ENCODE measurements at places on chromosomes 6 and 20. TPM values are rescaled to one million over a fixed set of nuclear protein-coding genes. Genes with fewer than 3 reads are reported as not detected.

DNA sequence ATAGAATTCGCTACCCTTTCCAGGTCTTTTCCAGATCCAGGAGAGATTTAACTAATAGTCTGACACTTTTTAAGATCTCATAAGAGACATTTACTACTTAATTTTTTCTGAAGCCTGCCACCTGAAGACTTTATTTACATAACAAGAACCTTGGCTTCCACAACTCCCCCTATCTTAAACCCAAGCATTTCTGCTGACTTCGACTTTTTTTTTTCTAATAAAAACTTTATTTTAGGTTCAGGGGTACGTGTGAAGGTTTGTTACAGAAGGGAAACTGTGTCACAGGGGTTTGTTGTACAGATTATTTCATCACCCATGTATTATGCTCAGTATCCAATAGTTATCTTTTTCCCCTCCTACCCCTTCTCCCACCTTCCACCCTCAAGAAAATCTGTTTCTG is 64.9 kb upstream of the OR14J1 start:
- H3K4me3 ChIP-seq = no peak overlapping the region
- no peak for DNase-seq

The MYMX gene
- total RNA-seq = not detected

GRCh38 chr6:129981598-129981997 is 36.8 kb upstream of the L3MBTL3 start:
- no peak overlapping the region for H3K4me3 ChIP-seq
- H3K27ac ChIP-seq = no peak overlapping the region
- peaks cover 7% of the 10 kb centered on the region for H3K27me3 ChIP-seq
- no peak for DNase-seq

GRCh38 chr6:125279961-125280360 is 21.8 kb downstream of the HDDC2 start:
- H3K36me3 ChIP-seq = peaks cover 53% of the 10 kb centered on the region
- H3K27me3 ChIP-seq = no peaks in the 10 kb centered on the region
- no peak overlapping the region for H3K27ac ChIP-seq
- no peak overlapping the region for H3K4me3 ChIP-seq

The TRIM31 gene
- not detected for total RNA-seq

GRCh38 chr6:39266782-39267355 is 37.6 kb upstream of the KCNK5 start:
- H3K27me3 ChIP-seq = peaks cover 1% of the 10 kb centered on the region
- no peak overlapping the region for H3K4me3 ChIP-seq
- H3K36me3 ChIP-seq = no peaks in the 10 kb centered on the region

DNA sequence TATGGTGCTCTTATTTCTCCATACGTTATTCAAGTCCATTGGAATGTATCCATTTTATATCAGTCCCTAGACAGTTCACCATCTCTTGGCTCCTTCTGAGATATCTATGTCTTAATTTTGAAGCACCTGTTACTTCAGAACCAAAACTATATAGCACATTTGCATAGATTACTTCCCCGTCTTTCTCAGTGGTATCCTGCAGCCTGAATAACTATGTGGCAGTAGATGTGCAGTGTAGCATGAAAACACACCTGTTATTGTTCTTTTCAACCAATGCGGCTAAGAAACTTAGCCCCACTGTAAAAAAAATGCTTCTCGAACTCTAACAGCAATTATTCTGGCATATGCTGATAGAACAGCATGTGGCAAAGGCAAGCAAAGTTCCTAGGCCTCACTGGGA is 1184.4 kb upstream of the ADGRB3 start:
- H3K36me3 ChIP-seq = no peaks in the 10 kb centered on the region
- no peaks in the 10 kb centered on the region for H3K4me1 ChIP-seq
- no peak overlapping the region for H3K4me3 ChIP-seq
- no peaks in the 10 kb centered on the region for H3K27me3 ChIP-seq
- no peak overlapping the region for H3K27ac ChIP-seq

The RIPPLY2 gene
- not detected for total RNA-seq

DNA sequence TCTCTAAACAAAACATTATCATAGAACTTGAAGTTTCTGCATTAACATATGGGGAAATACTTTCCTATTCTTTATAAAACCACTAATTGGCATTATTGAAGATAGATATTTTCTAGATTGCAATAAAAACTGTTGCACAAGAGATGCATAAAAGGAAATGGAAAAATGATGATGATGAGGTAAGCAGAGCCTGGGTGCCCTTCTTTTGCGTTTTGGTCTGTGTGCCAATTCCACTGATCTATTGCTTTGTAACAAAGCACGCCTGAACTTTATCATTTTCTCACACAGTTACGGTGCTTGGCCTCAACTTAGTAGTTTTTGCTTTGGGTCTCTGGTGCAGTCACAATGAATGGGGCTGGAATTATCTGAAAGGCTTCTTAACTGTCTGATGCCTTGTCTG is 450.5 kb downstream of the MAFB start:
- no peak overlapping the region for H3K4me3 ChIP-seq
- no peaks in the 10 kb centered on the region for H3K27me3 ChIP-seq
- H3K27ac ChIP-seq = no peak overlapping the region
- no peak for DNase-seq

DNA sequence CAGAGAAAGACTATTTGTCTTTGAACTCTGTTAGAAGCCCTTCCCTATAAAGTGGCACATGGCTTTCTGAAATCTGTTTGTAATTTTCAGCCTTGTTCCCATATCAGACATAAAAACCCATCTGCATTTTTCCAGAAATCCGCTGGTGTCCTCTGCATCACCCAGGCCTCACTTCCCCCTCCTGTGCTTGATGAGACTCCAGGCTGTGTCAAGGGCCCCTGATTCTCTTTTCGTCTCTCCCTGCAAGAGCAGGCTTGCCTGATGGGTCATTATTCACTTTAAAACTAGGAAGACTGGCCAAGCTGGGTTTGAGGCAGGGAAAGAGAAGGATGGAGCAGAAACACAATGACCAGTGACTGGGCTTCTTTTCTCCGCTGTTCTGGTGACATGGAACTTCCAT is 10.6 kb upstream of the PROKR2 start:
- peaks cover 6% of the 10 kb centered on the region for H3K27me3 ChIP-seq
- H3K4me3 ChIP-seq = no peak overlapping the region
- no peaks in the 10 kb centered on the region for H3K36me3 ChIP-seq
- no peak overlapping the region for H3K27ac ChIP-seq
- DNase-seq = no peak
- H3K4me1 ChIP-seq = no peaks in the 10 kb centered on the region

GRCh38 chr20:25356271-25356933 is 34.2 kb downstream of the ABHD12 start:
- H3K27me3 ChIP-seq = no peaks in the 10 kb centered on the region
- H3K27ac ChIP-seq = no peak overlapping the region
- no peak for DNase-seq
- peaks cover 35% of the 10 kb centered on the region for H3K4me1 ChIP-seq
- no peak overlapping the region for H3K4me3 ChIP-seq
- H3K36me3 ChIP-seq = no peaks in the 10 kb centered on the region

- DNase-seq = no peak
- no peaks in the 10 kb centered on the region for H3K4me1 ChIP-seq
- no peaks in the 10 kb centered on the region for H3K36me3 ChIP-seq
- no peak overlapping the region for H3K4me3 ChIP-seq
- no peak overlapping the region for H3K27ac ChIP-seq
Measured at GRCh38 chr6:12173661-12174060, 116.5 kb upstream of the EDN1 start.

The NR2E1 gene
- total RNA-seq = not detected

The BTBD3 gene
- 17.3 TPM for total RNA-seq

- no peaks in the 10 kb centered on the region for H3K4me1 ChIP-seq
- no peak for DNase-seq
Measured at GRCh38 chr6:22828179-22829062, 259.1 kb downstream of the HDGFL1 start.

- H3K4me1 ChIP-seq = peaks cover 5% of the 10 kb centered on the region
- peak overlapping the region; percentile 70 for H3K27ac ChIP-seq
- H3K27me3 ChIP-seq = no peaks in the 10 kb centered on the region
Measured at GRCh38 chr6:53179961-53180651, 31.5 kb upstream of the GCM1 start.

The C6orf163 gene
- 1.6 TPM for total RNA-seq

The ACOT8 gene
- 26.5 TPM for total RNA-seq

DNA sequence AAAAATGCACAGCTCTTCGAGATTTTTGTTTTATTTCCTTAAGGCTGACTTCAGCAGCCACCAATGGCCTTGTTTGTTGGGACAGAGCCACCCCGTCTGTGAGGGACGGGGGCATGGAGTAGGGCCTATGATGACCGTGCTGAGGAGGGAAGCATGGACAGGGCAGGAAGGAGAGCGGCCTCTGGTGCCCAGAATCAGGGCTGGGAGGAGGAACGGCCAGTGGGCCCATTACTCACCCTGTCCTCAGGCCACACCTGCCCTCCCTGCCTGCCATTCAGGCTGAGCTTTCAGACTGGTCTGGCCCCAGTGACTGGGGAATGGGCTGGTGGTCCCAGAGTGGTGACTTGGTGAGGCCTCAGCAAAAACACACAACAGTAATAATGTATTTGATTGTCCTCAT is 104.4 kb downstream of the SMOC2 start:
- no peak overlapping the region for H3K4me3 ChIP-seq
- no peak for DNase-seq
- no peak overlapping the region for H3K27ac ChIP-seq
- no peaks in the 10 kb centered on the region for H3K4me1 ChIP-seq

The TSBP1 gene
- not detected for total RNA-seq

- H3K27ac ChIP-seq = peak overlapping the region; percentile 37
- peaks cover 37% of the 10 kb centered on the region for H3K36me3 ChIP-seq
- peak overlapping the region; percentile 66 for H3K4me3 ChIP-seq
- no peaks in the 10 kb centered on the region for H3K27me3 ChIP-seq
- peaks cover 36% of the 10 kb centered on the region for H3K4me1 ChIP-seq
Measured at GRCh38 chr20:32189691-32190615, 17.6 kb downstream of the PLAGL2 start.

The RNF39 gene
- total RNA-seq = not detected

The MRPL14 gene
- total RNA-seq = 62.6 TPM

DNA sequence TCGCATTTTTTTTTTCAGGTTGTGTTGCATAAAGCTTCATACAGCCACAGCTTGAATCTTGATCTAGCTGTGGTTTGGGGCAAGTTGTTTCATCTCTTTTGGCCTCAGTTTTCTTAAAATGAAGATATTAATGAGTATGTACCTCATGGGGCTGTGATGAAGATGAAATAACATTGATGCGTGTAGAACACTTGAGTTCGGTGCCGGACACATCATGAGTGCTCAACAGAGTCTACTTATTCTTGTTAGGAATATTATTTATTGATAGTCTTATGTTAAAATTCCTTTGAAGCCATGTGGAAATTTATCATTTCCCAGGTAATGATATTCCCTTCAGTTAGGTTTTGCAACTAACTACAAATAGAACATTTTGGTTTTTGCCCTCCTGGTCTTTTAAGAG is 3.4 kb downstream of the PAQR8 start:
- H3K27me3 ChIP-seq = peaks cover 7% of the 10 kb centered on the region
- H3K36me3 ChIP-seq = peaks cover 12% of the 10 kb centered on the region
- H3K4me3 ChIP-seq = no peak overlapping the region
- peaks cover 33% of the 10 kb centered on the region for H3K4me1 ChIP-seq

DNA sequence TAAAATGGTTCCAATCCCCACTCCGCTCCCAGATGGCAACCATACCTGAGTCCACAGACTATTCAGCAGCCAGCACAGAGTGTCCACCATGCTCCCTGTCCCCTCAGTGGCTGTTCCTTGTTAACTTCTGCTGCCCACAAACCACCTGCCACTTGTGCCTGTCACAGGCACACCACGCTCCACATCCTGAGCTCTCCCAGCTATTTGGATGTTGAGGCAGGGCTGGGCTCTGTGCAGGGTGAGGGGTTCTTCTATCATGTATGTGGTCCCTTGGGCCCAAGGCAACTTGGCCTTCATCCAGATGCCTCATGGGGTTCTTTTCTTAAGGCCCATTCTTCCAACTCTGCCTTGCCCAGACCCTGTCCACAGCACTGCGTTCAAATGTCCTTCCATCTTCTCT is 34.0 kb upstream of the NXT1 start:
- H3K27me3 ChIP-seq = peaks cover 4% of the 10 kb centered on the region
- no peak overlapping the region for H3K27ac ChIP-seq
- DNase-seq = no peak

GRCh38 chr6:119960036-119960435 is 610.5 kb upstream of the MAN1A1 start:
- no peak overlapping the region for H3K4me3 ChIP-seq
- no peaks in the 10 kb centered on the region for H3K4me1 ChIP-seq
- no peak overlapping the region for H3K27ac ChIP-seq
- no peak for DNase-seq
- peaks cover 2% of the 10 kb centered on the region for H3K27me3 ChIP-seq

- H3K36me3 ChIP-seq = peaks cover 60% of the 10 kb centered on the region
- H3K27me3 ChIP-seq = no peaks in the 10 kb centered on the region
- H3K4me3 ChIP-seq = no peak overlapping the region
- H3K27ac ChIP-seq = no peak overlapping the region
- no peak for DNase-seq
- no peaks in the 10 kb centered on the region for H3K4me1 ChIP-seq
Measured at GRCh38 chr6:154814063-154814462, 80.8 kb downstream of the SCAF8 start.

The RNF144B gene
- total RNA-seq = 0.86 TPM

DNA sequence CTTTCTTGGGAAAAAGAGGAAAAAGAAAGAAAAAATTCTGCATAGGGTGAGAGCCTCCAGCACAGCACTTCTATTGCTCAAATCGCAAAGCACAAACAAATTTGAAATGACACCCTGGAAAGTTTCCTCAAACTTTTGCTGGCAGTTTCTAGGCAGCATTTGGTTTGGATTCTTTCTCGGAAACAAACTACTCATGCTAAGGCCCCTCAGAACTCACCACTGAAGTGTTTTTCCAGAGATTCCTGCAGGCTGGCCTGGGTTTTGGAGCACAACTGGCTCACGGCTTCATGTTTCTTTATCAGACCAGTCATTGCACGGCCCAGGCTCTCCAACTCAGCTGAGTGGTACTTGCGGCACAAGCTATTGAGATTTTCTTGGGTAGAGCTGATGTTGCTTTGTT is 237.8 kb downstream of the SYNE1 start:
- H3K27ac ChIP-seq = no peak overlapping the region
- H3K4me1 ChIP-seq = no peaks in the 10 kb centered on the region
- no peaks in the 10 kb centered on the region for H3K36me3 ChIP-seq
- H3K4me3 ChIP-seq = no peak overlapping the region
- peaks cover 3% of the 10 kb centered on the region for H3K27me3 ChIP-seq

The PPARD gene
- total RNA-seq = 18.8 TPM

GRCh38 chr6:41379306-41379705 is 43.9 kb downstream of the NCR2 start:
- no peak overlapping the region for H3K4me3 ChIP-seq
- DNase-seq = no peak
- peaks cover 77% of the 10 kb centered on the region for H3K27me3 ChIP-seq
- H3K36me3 ChIP-seq = no peaks in the 10 kb centered on the region

DNA sequence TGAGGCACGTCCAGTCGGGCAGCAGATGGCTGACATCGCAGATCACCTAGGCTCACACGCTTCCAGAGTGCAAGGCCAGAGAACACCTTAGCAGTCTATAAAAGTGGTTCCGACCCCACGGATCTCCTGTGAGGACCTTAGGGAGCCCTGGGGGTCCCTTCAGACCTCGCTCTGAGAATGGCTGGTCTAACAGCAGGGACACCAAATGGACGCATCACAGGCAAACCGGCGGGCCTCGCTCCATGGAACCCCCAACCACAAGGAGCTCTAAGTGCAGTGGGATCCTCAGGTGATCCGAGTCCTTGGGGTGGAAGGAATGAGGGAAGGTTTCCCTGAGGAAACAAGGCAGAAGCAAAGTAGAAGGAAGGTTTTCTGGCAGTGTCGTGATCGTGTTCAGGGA is 135.4 kb downstream of the SMOC2 start:
- no peak for DNase-seq
- H3K4me1 ChIP-seq = no peaks in the 10 kb centered on the region
- H3K27me3 ChIP-seq = no peaks in the 10 kb centered on the region
- H3K36me3 ChIP-seq = no peaks in the 10 kb centered on the region
- no peak overlapping the region for H3K4me3 ChIP-seq

GRCh38 chr6:45075246-45075645 is 252.9 kb upstream of the RUNX2 start:
- no peak overlapping the region for H3K27ac ChIP-seq
- H3K4me3 ChIP-seq = no peak overlapping the region
- DNase-seq = no peak
- H3K4me1 ChIP-seq = peaks cover 19% of the 10 kb centered on the region
- no peaks in the 10 kb centered on the region for H3K27me3 ChIP-seq

Data from activated T-helper 1 cell treated with anti-CD3 and anti-CD28 coated beads, Interleukin-12 subunit alpha, Interleukin-12 subunit beta, Interleukin-2, Interleukin-4 antibody, amounts not matched to agents 30 ng/mL and 10 ng/mL and 1 ng/mL, durations not matched to agents 14 hours and 24 hours and 36 hours (primary cell).